ENCODE measurements at places on chromosomes 5 and 9.

GRCh38 chr5:38559428-38559827, 3.0 kb upstream of the LIFR start:
- DNase-seq, result no peak

- no peak for DNase-seq
Measured at GRCh38 chr5:36605241-36605640, 1.2 kb upstream of the SLC1A3 start.

GRCh38 chr9:130408669-130409068, 36.1 kb upstream of the ASS1 start:
- DNase-seq, result no peak

GRCh38 chr5:154944716-154945115, 3.8 kb downstream of the MRPL22 start:
- DNase-seq, result no peak

DNA sequence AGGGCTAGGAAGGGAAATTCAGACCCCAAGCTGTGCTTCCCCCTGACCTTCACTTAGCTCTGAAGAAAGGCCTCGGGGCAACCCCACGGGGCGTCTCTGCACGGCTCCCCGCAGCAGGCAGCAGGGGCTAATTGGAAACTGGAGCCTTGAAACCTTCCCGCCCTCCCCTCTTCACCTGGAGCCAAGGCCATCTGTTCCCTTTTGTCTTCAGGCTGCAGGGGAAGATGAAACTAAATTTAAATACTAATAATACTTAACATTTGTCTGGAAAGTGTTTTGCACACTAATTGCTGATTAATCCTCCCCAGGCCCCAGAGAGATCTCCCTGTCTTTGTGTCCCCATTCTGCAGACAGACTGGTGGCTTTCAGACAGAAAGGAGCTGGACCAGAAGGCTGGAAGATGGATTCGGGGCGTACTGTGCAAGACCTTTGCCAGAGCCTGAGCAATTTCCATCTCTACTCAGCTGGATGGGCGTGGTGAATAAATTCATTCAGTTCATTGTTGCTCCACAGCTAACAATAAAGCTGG, 34.1 kb upstream of the CPLX2 start:
- no peak for DNase-seq

GRCh38 chr9:20473515-20474013, 148.7 kb downstream of the MLLT3 start:
- no peak for DNase-seq

DNA sequence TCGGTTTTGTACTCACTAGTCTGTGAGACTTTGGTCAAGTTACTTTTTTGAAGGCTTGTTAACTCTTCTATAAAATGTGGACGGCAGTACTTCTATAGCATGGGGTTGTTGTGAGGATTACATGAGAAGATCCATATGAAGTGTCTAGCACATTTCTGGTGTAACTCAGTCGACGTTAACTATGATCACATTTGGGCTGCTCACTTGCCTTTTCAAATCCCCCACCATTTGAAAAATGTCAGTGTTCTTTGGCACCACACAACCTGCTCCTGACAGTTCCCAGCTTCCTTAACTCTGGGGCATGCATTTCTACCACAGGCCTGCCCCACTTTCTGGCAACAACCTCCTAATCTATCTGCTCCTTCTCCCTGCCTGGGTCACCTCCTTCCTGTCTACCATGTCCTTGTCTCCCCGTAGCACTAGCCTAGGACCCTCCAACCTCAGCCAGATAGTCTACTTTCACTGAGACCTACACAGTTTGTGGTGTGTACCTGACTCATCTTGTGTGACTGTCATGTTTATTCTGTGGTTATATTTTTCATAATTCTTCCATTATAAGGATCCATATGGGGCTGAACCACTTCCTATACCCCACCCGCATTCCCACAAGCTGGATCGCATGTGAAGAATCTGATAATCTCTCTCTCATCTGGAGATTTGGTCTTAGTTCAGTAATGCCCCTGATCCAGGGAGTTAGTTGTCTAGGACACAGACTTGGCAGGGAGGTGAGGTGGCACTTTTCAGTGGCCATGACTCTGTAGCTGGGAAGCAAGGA, 30.2 kb upstream of the BASP1 start:
- no peak for DNase-seq

DNA sequence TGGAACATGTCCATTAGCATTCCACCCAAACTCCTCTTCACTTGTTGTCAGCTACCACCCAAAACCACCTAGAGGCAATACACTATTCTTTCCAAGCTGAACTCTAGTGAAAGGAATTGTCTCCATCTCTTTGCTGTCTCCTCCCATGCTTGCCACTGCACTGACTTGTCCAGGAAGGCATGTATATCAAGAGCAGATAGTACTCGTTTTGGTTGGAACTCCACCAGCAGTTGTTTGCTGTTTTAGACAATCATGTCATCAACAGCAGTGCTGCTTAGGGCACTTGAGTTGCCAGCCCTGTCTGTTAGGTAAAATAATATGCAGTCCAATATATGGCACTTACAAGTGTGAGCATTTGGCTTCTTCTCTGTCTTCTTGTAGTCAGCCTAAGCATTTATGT, 80.0 kb upstream of the SAP30L start:
- no peak for DNase-seq

- no peak for DNase-seq
Measured at GRCh38 chr9:38149647-38150046, 80.6 kb upstream of the SHB start.

- no peak for DNase-seq
Measured at GRCh38 chr5:145385276-145385675, 449.9 kb downstream of the PRELID2 start.

- DNase-seq, result no peak
Measured at GRCh38 chr9:27561685-27562084, 11.6 kb downstream of the C9orf72 start.

GRCh38 chr9:76162751-76163500, 231.3 kb downstream of the RFK start:
- no peak for DNase-seq

- DNase-seq, result no peak
Measured at GRCh38 chr5:109829331-109829730, 139.6 kb downstream of the MAN2A1 start.

DNA sequence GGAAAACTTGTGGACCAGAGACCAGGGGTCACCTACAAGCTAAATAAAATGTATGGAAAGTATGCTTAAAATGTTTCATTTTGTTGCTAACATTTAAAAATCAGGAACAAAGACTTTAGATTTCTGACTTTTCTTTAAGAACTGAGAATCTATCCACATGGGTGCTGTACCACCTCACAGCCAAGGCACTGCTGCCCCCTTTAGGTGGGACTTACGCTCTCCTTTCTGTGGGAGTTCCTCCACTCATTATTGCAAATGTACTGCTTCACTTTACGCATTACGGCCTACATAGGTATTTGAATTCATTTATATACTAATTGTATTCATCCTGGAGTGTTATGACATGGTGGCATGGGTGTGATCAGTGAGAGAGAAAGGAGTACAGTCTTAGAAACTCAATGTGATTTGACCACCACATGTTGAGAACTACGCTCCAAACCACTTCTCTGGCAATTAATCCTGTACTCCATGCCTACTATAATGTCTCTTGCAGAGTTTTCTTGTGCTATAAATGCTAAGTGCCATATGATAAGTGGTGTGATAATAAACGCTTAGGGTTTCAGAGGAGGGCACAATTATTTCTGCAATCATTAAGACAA, 24.7 kb upstream of the CETN3 start:
- DNase-seq, result no peak

GRCh38 chr5:119420169-119420568, 32.1 kb upstream of the HSD17B4 start:
- DNase-seq, result no peak

DNA sequence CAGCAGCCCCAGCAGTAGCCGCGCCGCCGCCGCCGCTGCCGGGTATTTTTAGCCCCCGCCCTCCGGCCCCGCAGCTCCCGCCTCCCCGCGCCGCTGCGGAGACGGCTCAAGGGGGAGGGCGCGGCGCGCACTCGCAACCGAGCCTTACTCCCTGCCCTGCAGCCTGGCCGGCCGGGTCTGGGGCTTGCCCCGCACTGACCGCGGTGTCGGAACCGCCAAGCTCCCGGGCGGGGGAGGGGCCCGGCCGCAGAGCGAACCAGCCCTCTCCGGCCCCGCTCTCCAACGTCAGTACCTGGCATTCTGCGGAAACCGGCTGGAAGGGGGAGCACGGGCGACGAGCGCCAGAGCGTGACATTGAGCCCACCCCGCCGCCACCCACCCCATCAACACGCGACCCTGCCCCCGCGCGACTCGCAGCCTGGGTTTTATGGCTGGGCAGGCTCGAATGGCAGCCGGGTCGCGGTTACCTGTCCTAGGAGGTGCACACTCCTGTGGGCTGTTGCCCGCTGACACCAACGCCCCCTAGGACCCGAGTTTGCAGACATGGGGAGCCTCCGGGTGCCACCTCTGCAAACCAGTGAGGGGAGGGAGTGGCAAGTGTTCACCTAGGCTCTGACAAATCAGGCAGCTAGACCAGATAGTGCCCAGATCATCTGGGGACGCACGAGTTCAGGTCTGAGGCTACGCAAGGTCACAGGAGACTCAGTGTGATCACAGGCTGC, at the start of gene ACSL6:
Gene ACSL6, minus strand, starts transcription at position 37 of the 722 bp plus-strand sequence. CDS start 105 bp downstream, outside the sequence.
- peak; percentile 82 for DNase-seq

- no peak for DNase-seq
Measured at GRCh38 chr5:179308563-179309382, 36.5 kb downstream of the ADAMTS2 start.

GRCh38 chr9:90421786-90422185, 220.8 kb downstream of the DIRAS2 start:
- no peak for DNase-seq

- DNase-seq, result no peak
Measured at GRCh38 chr5:169667896-169668674, 31.0 kb downstream of the DOCK2 start.

GRCh38 chr5:176187276-176188062, 50.8 kb upstream of the SIMC1 start:
- no peak for DNase-seq

- no peak for DNase-seq
Measured at GRCh38 chr5:122462486-122462885, 150.4 kb downstream of the SNCAIP start.

- no peak for DNase-seq
Measured at GRCh38 chr9:97830884-97831829, 21.9 kb upstream of the FOXE1 start.

GRCh38 chr5:168585119-168585856, 6.1 kb upstream of the PANK3 start:
- no peak for DNase-seq

- no peak for DNase-seq
Measured at GRCh38 chr5:148792744-148793143, 33.7 kb upstream of the ADRB2 start.

GRCh38 chr5:174347183-174347582, 301.7 kb downstream of the NSG2 start:
- DNase-seq, result no peak

- DNase-seq, result no peak
Measured at GRCh38 chr9:85940275-85940831, 593 bp upstream of the NAA35 start.

GRCh38 chr5:133679534-133679933, 67.2 kb upstream of the FSTL4 start:
- DNase-seq, result no peak

- no peak for DNase-seq
Measured at GRCh38 chr5:143014017-143014651, 244.0 kb downstream of the ARHGAP26 start.

- DNase-seq, result no peak
Measured at GRCh38 chr9:124467410-124468060, 17.3 kb downstream of the ADGRD2 start.

GRCh38 chr5:27523629-27524028, 485.2 kb upstream of the CDH9 start:
- no peak for DNase-seq

GRCh38 chr5:43152946-43153345, 32.2 kb downstream of the ZNF131 start:
- DNase-seq, result no peak

DNA sequence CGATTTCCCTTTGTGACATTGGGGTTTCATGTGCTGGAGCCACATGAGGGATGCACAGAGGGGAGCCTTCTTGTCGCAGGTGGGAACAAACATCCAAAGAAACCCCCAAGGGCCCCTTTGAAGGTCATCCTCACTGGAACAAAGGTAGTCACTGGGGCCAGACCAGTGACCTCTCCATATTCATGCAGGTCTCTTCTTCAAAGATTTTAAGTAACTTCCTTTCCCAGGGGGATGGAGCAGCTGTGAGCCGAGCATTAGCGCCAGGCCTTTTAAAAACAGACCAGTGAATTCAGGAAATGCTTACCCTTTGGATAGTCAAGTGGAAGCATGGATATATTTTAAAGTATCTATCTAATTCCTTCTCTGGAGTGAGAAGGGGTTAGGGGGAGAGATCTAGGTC, 33.0 kb downstream of the DAPK1 start:
- DNase-seq, result no peak

- DNase-seq, result no peak
Measured at GRCh38 chr5:73180566-73180965, 7.6 kb downstream of the TMEM174 start.

DNA sequence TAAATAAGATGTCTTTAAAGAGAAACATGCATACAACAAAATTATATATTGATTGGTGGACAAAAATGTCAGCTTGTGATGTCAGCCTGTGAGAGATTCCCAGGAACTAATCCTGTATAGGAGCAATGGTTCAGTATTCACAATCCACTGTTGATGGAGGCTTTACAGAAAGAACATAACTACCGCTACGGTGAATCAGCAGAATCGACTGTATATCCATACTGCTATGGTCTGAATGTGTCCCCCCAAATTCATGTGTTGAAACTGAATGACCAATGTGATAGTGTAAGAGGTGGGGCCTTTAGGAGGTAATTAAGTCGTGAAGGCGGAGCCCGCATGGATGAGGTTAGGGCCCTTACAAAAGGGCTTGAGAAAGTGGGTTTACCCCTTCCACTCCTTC, 40.4 kb upstream of the TBC1D2 start:
- no peak for DNase-seq

DNA sequence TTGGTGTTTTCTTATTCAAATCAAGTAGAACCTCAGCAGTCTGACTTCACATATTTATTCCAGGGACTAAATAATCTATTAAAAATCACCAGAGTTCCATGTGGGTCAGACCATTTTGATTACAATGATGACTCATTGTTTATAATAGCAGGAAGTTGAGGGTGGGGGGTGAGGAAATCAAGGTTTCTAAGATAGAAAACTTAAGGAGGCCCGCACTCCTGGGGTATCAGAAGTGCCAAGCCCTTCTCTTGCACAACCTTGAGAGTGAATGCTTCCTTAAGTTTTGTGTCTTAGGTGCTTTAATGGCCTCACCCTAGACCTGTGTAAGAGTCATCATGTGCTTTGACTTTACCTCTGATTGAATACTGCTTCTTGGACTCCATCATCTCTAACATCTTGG, 31.9 kb upstream of the NPR3 start:
- DNase-seq, result no peak

DNA sequence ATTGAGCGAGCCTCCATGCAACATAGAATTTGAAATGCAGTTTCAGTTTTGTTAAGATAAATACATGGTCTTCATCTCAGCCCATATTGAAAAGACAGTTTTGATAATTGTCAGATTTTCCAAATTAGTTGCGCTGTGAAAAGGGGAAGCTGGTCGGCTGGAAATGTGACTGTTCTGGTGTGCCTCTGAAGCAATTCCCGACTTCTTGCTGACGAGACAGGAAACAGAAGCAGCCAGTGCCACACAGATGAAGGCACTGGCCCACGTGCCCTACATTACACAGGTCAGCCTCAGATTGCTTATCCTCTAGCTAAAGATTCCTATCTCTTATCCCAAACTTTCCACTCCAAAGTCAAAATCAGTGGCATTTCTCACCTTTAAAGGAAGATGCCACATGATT, 214.1 kb upstream of the TLE4 start:
- DNase-seq, result no peak

Measured in vagina (tissue), 2 donors.